ENCODE measurements at places on chromosomes 2 and 18.

DNA sequence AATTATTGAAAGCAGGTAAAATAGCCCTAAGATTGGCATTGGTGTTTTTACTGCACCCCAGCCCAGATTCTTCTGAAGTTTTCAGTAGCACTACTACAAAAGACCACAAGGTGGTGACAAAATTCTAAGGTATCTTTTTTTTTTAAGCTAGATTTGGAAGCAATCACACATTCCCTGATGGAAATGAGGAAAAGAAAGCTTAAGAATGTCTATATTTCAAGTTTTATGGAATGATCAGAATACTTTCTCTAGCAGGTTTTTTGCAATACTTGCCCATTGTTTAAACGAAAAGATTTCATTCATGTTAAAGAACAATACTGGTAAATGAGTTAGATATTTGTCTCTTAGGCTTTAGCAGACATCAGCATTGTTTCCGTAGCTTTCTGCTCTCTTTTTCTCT lies 32.1 kb upstream of the ZNF638 start:
- no peak for DNase-seq

DNA sequence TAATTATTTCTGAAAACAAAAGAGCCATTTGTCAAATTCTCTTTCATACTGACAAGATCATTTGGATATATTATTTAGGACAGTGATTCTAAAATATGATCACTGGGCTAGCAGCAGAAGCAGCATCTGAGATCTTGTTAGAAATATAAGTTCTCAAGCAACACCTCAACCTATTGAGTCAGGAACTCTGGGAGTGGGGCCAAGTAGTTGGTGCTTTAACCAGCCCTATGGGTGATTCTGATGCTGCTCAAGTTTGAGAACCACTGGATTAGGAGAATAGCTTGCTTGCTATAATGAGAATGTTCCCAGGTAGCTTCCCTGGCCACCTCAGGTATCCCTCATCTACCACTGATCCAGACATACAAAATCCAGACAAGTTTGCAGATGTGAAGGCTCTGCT lies 466.9 kb upstream of the CELF4 start:
- no peak for DNase-seq

DNA sequence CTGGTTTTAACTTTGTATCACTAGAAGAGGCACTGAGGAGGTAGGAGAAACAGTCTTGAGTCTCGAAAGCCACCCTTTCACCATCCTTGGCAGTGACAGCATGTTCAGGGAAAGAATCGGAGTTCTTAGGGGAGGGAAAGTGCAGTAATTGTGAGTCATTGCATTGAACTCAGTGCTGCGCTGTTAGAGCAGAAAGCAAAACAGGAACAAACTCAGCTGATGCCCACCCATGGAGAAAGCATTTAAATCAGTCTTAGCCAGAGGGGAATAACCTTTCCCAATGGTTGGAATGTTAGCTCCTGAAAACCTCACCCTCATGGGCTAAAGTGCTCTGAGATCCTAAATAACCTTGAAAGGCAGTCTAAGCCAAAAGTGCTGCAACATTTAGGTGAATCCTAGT lies 845.6 kb upstream of the CNTNAP5 start:
- no peak for DNase-seq

DNA sequence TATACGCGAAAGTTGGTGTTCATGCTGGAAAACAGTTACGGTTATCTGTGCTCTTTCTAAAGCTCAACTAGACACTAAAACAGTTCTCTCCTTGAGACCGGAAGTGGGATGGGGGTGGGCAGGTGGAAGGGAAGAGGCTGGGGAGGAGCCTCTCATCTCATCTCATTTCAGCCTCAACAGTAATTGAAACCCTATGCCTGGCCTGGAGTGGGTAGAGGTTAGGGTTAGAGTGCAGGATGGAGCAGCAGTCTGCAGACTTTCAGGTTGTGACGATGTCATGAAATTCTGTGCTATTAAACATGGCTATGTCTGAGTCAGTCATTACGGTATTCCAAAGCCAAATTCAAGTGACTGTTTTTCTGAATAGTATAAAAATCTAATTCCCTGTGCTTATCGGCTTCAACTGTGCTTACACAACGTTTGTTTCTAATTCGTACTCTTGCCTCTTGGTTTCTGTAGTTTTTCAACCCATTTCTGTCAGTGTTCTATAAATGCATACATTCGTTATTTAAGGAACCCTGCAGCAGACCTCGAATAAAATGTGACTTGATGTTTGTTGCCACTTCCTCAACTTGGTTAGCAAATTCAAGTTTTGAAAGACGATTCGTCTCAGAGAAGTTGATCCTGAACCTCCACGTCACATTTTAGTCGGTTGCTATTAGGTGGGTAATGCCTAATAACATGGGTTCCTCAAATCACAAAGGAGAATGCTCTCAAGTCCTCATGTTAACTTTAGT lies 75.8 kb upstream of the TCF7L1 start:
- DNase-seq, result no peak

DNA sequence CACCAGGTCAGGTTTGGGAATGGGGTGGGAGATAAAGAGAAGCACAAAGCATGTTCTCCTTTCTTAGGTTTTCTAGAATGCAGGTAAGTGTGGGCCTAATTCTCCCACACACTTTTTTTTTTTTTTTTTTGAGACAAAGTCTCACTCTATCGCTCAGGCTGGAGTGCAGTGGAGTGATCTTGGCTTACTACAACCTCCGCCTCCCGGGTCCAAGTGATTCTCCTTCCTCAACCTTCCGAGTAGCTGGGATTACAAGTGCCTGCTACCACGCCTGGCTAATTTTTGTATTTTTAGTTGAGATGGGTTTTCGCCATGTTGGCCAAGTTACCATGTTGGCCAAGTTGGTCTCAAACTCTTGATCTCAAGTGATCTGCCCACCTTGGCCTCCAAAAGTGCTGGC lies 26.3 kb downstream of the LIPG start:
- no peak for DNase-seq

DNA sequence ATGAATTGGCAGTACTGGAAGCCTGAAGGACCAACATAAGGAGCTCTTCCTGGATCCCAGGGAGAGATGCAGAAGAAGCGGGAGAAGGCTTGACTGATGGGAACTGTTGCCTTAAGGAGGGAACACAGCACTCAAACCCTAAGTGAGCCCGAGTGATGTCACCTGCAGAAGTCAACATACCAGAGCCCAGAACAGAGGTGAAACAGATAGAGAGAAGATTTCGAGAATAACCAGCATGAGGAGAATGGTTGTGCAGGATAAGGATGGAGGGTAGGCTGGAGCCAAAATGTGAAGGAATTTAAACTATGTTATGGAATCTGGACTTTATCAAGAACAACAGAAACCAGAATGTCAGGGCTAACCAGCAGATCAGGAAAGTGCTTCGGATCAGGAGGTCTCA lies 463.1 kb upstream of the DDX18 start:
- DNase-seq, result no peak
